Stimulated activated CD4-positive, alpha-beta T cell treated with anti-CD3 and anti-CD28 coated beads, TNF-alpha, amount 100 ng/mL, for 4 hours (primary cell): ENCODE measurements at places on chromosomes 6 and 20.

DNA sequence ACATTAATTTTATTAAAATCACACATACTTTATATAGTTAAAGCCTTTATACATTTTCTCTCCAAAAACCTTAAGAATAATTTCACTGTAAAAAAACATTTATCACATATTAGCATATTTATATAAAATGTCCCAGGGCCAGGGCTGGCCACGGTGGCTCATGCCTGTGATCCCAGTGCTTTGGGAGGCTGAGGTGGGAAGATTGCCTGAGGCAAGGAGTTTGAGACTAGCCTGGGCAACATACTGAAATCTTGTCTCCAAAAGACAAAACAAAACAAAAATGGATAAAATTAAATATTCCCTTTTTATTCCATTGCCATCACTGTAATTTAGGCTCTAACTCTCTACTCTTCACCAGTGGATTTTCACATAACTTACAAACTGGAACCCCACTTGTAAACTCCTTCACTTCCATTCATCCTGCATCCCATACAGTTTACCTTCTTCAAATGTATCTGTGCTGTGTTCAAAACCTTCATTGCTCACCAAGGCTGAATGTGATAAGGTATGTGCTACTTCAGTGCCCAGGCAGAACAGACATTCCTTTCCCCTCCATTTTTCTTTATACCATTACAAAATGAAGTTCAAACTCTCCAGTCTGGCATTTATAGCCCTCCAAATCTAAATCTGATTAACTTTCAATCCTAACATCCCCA is 42.9 kb upstream of the PIM1 start:
- no peak for DNase-seq

GRCh38 chr6:134674562-134674961 is 275.3 kb downstream of the ALDH8A1 start:
- DNase-seq, result no peak

DNA sequence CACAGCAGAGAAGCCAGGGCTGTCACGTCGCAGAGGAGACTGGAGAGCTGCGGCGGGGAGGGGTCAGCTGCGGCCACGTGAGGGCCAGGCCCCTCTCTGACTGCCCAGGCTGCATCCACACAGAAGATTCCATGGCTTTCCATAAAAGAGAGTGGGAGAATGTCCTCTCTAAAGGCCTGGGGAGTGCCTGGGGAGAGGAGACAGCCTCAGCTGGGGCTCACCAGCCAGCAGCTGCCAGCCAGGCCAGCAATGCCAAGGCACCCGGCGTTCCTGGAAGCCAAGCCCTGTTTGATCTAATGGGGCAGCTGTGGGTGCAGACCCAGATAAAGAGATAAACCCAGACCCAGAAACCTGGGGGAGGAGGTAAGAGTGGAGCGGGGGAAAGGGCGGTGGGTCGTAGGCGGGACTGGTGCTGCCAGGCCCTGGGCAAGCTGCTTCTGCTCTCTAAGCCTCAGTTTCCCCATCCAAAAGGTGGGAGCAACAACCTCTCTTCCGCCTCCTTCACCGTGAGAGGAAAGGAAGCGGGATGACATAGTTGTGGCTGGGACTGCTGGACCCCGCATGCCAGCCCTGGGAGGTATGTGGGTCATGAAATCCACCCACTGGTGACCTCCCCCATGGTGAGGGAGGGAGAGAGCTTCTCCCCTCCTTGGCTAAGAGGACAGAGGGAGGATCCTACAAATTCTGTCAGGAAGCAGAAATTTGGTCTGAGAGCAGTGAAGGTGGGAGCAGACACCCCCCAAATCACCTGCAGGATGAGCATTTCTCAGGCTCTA is 3.1 kb upstream of the OSBPL2 start:
- no peak for DNase-seq

DNA sequence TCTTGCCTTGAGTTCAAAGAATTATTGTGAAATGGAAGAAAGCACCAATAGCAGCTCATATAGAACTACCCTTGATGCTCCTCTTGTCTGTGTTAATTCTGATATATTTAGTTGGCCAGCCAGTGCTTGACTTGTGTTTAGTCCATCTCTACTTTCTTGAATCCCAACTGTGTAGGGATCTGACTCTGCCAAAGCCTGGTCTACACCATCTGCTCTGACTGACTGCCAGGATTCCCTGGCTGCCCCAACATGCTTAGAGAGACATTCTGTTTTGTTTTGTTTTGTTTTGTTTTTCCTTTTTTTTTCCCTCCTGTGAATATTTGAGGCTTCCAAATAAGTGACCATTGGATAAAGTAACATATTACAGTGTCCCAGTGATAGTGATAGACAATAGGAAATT is 953.7 kb upstream of the MANEA start:
- DNase-seq, result no peak

DNA sequence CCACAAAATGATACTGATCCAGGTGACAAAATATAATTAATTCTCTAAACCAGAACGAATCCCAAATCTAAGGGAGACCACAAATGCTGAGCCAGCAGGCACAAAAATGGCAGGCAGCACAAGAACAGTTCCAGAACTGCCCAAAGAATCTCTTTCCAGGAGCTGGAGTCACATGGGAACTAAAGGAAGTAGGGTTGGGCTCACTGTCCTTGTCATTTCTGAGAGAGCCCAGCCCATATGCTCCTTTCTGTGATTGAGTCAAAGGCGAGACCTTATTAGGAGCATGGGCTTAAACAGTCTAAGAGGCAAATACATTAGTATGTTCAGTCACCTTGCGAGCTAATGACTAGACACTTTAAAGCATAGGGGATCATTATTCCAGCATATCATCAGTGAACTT is 327.6 kb upstream of the ARID1B start:
- no peak for DNase-seq

GRCh38 chr20:47561603-47562583 is 60.2 kb downstream of the NCOA3 start:
- no peak for DNase-seq

DNA sequence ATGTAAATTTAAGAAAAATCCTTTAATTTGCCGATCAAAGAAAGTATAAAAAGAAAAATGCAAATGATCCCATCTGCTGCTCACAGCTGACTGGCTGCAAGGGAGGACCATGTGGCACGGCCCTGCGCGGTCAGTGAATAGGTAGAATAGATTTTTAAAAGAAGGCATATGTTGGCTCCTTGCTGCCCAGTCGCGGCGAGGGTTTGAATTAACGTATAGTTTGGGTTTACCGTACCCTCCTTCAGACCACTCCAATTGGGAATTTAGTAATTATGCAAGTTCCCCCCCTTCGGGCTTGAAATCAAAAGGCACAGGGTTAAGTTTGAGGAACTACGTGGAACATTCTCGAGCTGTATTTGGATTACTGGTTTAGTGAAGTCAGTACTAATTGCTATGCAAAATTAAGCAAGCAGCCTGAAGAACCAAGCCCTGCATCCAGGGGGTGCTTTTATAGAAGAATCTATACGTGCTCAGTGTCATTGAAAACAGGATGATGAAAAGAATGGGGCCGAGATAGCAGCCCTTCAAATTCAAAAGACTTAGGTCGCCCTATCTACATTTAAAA is 1.1 kb upstream of the BEND3 start:
- no peak for DNase-seq

- no peak for DNase-seq
Observed at GRCh38 chr20:60535211-60535610, 577.0 kb downstream of the CDH26 start.

GRCh38 chr20:7853493-7853892 is 86.8 kb downstream of the HAO1 start:
- no peak for DNase-seq

GRCh38 chr6:19587238-19587942 is 249.8 kb upstream of the ID4 start:
- no peak for DNase-seq

- no peak for DNase-seq
Observed at GRCh38 chr6:99507648-99508047, 7.6 kb downstream of the USP45 start.

DNA sequence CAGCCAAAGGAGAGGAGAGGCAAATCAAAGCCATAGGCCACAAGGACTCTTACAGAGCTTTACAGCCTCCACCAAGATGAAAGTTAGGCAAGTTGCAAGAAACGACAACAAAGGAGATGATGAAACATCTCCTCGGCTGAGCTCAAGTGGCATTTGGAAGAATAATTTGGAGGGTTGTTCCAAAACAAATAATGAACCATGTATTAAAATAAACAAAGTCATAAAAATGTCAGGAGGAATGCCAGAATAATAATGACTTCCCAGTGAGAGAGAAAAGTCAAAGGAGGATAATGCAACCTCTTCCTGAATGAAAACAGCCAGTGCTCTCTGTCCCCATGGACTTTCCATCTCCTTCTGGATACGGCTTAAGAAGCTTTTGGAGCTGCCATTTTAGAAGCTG is 371.4 kb upstream of the ID4 start:
- DNase-seq, result no peak

DNA sequence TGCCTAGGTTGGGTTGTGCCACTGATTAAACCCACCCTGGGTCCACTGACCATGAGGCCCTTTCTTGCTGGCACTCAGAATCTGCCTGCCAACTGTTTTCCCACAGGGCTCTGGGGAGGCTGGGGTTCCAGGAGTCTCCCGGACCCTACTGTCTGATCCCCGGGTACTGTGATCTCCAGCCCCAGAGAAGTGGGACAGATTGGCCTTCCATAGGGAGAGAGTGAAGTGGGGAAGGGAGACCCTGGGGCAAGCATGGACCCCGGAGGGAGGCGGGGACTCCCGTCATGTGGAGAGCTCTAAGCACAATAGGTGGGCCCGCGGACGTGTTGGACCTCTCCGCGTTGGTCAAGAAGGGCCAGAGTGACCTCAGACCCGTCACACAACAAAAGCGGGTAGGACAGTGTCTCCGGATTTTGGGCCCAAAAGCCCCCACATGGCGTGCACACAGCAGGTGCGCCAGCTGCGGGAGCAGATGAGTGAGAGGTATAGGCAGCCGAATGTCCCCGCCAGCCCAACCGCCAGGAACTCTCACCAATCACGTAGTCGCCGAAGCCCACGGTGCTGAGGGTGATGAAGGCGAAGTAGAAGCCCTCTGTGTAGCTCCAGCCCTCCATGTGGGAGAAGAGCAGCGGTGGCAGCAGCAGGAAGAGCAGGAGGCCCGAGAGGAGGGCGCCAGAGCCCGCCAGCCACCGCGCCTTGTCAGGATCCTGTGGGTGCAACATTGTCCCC is 10.6 kb downstream of the KCNK17 start:
- no peak for DNase-seq
